Fibroblast of the aortic adventitia (primary cell): ENCODE measurements at places on chromosomes 3 and 15. TPM values are rescaled to one million over a fixed set of nuclear protein-coding genes. Genes with fewer than 3 reads are reported as not detected.

GRCh38 chr3:122973893-122974615 lies 53.5 kb downstream of the SEMA5B start:
- no peak for DNase-seq

REC114 gene
- not detected in 2 replicates for total RNA-seq

ATG3 gene
- 80.4 and 90.4 TPM in 2 replicates for total RNA-seq

DNA sequence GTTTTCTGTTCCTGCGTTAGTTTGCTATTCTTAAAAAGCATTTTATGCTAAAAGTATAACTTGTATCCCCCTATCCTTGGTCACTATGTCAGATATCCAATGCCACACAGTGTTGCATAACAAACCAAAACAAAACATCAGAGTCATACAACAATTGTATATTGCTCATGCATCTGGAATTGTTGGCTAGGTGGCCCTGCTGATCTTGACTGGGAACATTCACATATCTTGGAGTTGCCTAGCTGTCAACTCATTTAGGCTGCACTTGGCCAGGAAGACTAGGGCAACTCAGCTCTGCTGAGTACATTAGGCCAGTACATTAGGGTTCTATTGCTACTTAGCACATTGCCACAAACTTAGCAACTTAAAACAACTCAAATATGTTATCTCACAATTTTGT lies 706.5 kb upstream of the UBE2E2 start:
- DNase-seq, result no peak

- DNase-seq, result no peak
Observed at GRCh38 chr3:37907906-37908305, 46.2 kb downstream of the CTDSPL start.

- no peak for DNase-seq
Observed at GRCh38 chr3:196640297-196641018, 964 bp downstream of the NRROS start.

DNA sequence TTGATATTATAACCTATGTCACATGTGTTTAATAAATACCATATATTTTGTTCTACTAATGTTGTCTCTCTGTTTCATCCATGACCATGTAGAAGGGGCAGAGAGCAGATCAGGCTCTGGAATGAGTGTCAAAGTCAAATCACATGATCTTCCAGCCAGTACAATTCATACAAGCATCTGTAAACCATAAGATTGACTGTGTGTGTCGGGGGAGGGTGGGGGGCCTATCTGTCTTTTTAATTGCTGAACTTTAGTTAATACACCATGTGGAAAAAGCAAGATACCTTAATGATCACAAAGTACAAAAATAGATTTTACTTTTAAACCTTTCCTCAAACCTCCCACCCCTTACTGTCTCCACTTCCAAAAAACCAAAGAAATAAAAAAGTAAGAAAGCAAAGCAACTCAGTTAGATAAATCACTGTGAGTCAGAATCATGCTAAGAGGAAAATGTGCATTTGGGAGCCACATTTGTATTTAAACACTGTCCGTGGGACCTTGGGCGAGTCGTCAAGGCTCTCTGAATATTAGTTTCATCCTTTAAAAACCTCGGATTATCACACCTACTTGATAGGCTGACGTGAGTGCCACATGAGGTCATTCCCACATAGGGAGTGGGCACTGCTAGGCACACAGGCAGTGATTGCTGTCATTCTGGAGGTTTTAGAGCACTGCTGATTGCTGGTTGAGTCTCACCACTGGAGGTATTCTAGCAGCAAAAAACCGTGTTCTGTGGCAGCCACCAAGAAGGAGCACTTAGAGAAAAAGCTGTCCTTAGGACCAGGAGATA lies 21.0 kb upstream of the POLR2M start:
- no peak for DNase-seq

DNA sequence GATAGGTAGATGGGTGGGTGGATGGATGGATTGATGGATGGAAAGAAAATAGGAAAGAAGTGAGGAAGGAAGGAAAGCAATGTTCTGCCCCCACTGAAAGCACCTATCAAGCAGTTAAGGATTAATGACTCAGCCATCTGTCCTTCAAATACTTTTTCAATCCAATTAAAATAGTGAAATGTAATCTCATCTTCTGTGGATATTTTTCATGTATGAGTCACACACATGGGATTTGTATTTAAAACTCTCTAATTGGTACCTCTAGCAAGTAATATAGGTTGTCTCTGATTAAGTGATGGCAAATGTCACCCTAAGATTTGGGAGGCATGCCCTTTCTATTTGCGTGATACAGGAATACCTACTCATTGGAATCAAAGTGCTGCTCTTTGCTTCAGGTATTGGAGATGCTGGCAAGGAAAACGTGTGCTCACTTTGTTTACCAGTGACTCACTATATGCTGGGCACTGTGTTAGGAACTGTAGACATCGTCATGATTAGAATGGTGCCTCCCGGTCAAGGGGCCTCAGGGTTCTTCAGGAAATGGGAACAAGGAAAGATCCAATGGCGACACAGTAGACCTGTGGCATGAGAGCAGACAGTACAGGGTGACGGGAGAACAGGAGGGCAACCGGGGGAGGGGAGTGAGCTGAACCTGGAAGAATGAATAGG lies 230.1 kb downstream of the CLSTN2 start:
- no peak for DNase-seq

- no peak for DNase-seq
Observed at GRCh38 chr3:179961703-179962078, 75.0 kb downstream of the PEX5L start.
